ENCODE measurements at places on chromosomes 2 and 18.

DNA sequence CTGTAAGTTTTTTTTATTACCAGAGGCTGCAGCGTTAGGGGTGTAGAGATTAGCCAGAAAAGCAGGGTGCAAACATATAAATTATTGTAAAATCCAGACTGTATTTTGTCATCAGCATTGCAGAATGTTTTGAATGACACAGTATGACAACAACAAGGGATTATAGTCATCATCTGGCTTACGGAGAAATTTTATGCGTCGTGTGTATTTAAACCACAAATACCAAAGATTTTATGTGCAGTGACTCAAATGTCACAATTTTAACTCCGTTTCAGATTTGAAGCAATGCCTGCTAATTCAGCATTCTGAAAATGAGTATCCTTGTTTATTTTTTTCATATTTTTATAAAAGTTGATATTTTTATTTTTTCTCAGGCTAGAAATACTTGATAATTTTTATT, 19.4 kb upstream of the TMX3 start:
- no peak for DNase-seq

GRCh38 chr2:62197011-62197924, 1.4 kb downstream of the B3GNT2 start:
- peak; percentile 65 for DNase-seq

DNA sequence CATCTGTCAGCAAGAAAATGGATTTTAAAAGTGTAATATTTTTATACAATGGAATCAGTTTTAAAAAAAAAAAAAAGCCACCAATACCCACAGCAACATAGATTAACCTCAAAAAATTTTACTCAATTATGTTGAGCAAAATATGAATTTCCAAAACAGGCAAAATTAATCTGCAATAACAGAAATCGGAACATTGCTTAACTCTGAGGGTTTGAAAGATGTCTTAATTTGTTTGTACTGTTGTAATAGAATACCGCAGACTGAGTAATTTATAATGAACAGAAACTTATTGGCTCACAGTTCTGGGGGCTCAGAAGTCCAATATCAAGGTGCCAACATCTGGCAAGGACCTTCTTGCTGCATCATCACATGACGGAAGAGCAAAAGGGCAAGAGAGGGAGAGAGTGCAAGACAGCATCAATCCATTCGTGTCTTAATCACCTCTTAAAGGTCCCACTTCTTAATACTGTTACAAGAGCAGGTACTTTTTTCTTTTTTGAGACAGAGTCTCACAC, 31.8 kb upstream of the TNFAIP6 start:
- no peak for DNase-seq

DNA sequence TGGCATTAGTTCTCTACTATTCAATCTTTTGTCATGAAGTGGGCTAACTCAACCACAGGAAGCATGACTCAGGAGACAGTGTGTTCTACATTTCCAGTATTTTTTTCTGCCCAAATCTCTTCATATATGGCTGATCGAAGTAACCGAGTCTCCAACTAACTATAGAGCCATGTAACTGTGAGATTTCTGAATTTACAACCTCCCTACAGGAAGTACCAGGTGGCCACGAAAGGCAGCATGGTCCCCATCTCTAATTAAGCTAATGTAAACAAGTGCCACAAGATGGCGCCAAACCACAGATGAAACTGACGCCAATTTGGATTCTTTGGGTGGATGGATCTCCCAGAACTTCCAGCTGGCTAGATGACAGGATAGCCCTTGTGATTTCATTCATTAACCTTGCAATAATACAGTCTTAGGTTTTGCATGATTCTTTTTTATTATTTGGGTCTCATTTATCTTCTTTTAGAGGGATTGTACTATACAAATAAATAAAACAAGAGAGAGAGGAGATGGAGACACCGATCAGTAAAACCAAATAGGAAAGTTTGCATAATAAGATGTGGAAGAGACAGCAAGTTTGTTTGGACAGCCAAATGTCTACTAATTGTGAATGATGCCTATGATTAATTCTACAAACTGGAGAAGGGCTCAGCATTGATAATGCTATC, 18.3 kb upstream of the ARHGAP15 start:
- peak; percentile 78 for DNase-seq

- no peak for DNase-seq
Observed at GRCh38 chr18:44467718-44468117, 213.0 kb upstream of the SETBP1 start.

DNA sequence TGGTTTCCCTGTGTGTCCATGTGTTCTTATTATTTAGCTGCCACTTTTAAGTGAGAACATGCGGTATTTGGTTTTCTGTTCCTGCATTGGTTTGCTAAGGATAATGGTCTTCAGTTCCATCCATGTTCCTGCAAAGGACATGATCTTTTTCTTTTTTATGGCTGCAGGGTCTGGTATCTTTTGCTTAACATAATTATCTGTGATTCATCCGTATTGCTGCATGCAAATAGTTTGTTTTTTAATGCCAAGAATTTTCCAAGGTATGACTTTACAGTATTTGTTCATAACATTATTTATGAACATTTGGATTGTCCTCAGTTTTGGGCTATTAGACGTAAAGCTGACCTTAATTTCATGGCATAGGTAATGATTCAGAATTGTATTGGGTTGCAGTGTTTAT, 17.8 kb downstream of the GIGYF2 start:
- no peak for DNase-seq

GRCh38 chr2:209114588-209115240, 309.1 kb upstream of the MAP2 start:
- DNase-seq, result no peak

GRCh38 chr2:10534514-10535250, 86.6 kb upstream of the ODC1 start:
- no peak for DNase-seq

GRCh38 chr2:86014493-86014892, 91.2 kb downstream of the POLR1A start:
- no peak for DNase-seq

DNA sequence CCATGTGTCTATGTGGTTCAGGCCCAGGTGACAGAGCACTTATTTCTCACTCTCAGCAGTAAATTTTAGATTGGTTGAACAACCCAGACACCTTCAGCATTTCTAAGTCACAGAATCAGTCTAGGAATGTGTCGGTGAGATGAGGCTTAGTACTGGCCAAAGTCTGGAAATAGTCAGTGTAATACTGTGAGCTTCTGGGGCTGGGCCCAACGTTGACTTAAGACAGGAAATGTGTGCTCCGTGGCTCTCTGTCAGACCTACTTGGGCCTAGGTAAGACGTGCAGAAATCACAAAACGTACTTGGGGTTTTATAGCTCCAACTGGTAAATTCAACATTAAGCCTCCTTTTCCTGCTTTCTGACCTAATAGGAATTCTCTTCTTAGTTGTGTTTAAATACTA, 160.3 kb upstream of the COL3A1 start:
- no peak for DNase-seq

DNA sequence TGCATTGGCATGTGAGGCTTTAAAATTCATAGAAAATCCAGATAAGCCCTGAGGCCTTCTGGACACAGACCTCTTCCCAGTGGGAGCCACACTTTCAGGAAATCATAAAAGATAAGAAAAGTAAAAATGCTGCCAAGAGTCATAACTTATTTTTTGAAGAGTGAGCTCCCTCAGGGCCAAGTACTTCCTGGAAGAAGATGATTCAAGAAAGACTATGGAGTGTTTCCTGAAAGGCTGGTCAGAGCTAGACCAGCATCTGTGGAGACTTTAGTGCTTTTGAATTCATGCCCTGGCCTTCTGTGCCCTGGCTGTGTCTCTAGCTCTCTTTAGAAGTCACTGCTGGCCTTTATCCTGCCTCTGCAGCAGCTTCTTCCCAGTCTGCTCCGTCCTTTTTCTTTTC, 6.4 kb upstream of the XDH start:
- no peak for DNase-seq

DNA sequence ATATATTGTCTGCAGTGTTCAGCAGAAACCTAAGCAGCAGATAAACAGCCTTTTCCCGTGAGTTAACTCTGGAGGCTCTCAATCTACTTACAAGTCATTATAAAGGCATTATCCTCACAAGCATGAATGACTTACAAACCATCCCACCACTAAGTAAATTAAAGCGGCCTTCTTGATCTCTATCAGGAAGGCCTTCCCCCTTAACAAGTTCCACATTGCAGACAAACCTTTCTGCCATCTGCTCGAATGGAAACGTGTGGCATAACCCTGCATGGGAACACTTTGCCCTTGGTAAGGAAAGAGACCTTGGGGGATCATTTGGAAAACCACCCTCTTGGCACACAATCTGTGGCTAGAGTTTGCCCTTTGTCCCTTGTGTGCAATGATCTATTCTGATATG, 199.5 kb downstream of the OSR1 start:
- DNase-seq, result no peak

GRCh38 chr2:101300836-101301235, 7.7 kb downstream of the RNF149 start:
- no peak for DNase-seq

DNA sequence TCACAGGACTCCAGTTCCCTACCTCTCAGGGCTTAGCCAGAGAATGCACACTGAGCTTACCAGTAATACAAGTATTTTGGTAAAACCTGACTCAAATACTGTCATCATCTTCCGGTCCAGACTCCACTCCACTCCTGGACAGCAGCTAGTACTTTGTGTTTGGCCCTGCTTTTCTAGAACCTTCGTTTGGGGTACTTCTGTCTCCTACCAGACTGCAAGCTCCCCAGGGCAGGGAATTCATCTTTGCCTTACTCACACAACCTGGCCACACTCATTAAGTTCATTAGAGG, 108.9 kb upstream of the CDC42EP3 start:
- no peak for DNase-seq

- DNase-seq, result no peak
Observed at GRCh38 chr18:24631243-24632025, 171.0 kb downstream of the HRH4 start.

- no peak for DNase-seq
Observed at GRCh38 chr18:8834881-8835280, 129.5 kb downstream of the MTCL1 start.

- DNase-seq, result no peak
Observed at GRCh38 chr18:25639596-25639995, 287.6 kb upstream of the ZNF521 start.

- DNase-seq, result no peak
Observed at GRCh38 chr2:227219312-227220105, 55.1 kb downstream of the COL4A3 start.

DNA sequence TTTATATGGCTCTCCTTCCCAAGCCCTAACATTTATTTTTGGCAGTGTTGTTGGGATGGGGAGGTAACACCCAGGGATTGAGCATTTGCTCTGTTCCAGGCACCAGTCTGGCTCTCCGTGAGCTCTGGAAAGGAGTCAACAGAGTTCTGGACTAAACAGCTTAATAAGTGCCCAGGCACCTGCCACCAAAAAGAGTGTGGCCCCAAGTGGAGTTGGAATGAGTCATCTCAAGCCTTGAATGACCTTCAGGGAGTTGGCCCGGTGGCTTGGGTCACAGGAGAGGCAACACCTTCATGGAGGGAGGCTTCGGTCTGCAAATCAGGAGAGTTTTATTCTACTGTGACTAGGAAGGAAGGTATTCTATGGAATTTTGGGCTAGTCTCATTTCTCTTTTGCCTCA, 203.2 kb downstream of the DLGAP1 start:
- no peak for DNase-seq

- no peak for DNase-seq
Observed at GRCh38 chr18:72762515-72763122, 105.2 kb downstream of the NETO1 start.

DNA sequence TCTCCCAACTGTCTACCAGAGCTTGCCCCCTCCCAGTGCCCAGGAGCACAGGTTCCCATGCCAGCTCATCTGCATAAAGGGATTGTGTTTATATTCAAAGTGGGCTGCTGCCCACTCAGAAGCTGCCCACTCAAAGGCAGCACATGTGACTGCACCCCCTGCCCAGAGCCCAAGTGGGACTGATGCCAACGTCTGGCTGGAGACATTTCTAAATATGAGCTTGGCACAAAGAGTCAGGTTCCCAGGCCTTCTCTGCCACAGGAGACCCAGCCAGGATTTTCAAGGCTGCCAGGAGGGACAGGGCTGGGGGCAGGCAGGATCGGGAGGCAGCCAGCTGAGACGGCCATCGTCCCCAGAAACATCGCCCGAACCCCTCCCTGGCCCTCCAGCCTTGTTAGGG, 67.1 kb downstream of the ZBTB7C start:
- no peak for DNase-seq

GRCh38 chr2:71476495-71476894, 23.1 kb downstream of the DYSF start:
- no peak for DNase-seq

DNA sequence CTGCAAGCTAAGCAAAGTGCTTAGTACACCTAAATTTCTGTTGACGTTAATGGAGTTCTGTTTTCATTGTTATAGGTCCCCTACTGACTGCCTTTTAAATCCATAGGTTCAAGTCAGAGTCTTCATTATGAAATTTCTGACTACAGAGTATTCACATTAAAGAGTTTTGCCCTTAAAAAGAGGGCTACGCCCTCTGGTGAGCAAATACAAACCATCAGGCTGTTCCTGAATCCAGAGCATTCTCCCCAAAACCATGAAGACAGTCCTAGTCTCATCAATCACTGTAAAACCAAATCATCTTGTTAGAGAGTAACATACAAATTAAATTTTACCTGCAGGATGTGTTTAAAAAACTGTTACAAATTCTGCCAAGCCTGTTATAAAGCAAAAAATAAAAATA, 1091.7 kb downstream of the TDRD15 start:
- no peak for DNase-seq

DNA sequence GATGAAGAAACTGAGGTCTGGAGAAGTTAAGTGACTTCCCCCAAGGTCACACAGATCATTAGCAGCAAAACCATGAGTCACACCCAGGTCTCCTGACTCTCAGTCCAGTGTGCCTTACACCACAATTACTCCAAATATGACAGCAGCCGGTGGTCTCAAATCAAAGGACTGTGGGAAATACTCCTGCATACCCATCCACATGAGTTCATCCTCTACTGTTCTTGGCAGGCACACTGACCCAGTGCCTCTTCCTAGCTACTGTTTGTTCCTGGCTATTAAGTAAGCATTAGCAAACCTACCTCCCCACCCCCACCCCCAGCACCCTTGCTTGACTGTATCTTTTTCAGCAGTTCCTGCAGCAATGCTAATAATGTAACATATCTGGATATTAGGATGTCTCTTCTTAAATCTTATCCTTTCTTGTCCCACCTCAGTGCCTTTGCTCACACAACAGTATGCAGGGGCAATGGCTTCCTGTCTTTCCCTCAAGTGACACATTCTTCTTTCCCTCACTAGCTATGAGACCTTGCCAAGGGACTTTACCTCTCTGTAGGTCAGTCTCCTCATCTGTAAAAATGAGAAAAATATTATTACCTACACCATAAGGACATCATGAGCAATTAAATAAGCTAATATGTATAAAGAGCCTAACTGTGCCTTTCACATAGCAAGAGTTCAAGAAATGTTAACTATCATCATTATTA, 46.2 kb downstream of the FAM98A start:
- no peak for DNase-seq

Measured in activated CD8-positive, alpha-beta memory T cell treated with anti-CD3 and anti-CD28 coated beads, Interleukin-2, amount 10 ng/mL, durations not matched to agents 7 days and 5 days (primary cell).